ENCODE measurements at places on chromosomes 7 and 10.

DNA sequence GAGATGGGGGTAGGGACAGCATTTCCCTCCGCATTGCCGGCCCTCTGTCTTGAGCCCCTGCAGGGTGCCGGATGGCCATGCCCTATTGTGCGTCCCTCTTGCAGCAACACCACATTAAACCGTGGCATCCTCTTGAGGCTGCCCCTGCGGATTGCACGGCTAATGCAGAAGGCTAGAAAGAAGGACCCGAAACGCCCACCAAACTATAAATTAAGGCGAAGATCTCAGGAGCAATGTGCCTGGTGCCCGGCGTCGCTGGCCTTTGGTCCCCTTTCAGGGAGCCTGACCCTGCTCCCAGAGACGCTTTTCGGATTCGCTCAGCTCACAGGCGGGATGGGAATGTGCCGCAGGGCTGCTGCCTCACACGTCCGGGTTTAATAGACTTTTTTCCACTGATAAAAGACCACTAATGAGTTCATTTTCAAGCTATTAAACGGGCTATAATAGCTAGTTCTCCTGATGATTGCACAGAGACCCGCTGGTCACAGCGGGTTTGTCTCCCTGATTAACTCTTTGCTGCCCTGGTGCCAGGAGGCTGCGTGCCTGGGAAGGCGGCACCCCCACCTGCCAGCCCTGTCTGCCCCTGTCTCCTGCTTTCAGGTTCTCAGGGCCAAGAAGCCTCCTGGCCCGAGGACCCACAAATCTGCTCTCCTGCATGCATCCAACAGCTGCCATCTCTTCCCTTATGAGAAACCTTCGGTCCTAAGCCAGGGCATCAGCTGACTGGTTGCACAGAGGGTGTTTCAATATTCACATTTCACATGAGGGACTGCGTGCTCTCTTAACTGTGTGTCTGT lies 128.3 kb downstream of the ADARB2 start:
- no peak for DNase-seq

GRCh38 chr10:102676534-102677315 lies 32.4 kb downstream of the TRIM8 start:
- DNase-seq, result no peak

DNA sequence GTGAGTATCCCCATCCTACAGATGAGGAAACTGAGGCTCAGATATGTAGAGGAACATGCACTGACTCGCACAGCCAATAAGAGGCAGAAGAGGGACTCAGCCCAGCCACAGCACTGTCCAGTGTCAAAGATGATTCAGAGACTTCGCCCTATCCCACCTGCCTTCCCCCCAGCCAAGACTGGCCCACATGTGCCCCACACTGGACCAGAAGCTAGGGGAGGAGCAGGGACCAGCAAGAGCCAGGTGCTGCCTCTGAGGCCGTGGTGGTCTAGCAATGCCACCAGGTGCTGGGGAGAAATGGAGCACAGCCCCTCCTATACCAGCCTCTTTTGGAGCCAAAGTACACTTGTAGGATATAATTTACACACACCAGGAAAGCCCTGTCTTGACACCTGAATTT lies 22.3 kb downstream of the GRID1 start:
- no peak for DNase-seq

- DNase-seq, result no peak
These were observed 82.4 kb upstream of the NME8 start for GRCh38 chr7:37765872-37766525.

- no peak for DNase-seq
These were observed 93.5 kb upstream of the DDC start for GRCh38 chr7:50658696-50659095.

DNA sequence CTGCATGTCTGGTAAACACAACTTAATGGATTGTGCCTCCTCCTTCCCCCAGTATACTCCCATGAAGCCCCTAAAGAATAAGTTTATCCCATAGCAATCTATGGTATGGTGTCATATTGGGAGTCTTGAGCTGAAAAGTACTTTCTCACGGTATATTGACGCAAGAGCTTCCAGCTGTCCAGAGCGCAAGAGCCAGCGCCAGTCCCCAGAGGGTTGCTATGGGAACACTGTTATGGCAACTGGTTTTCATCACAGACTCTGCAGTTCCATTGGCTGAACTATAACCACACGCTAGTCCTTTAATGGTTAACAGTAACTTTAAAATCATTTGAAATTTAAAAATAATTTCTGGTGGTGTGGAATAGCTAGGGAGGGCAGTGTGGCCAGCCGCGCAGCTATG lies 46.9 kb downstream of the PRPF18 start:
- no peak for DNase-seq

- no peak for DNase-seq
These were observed 29.4 kb upstream of the GRB10 start for GRCh38 chr7:50812094-50812493.

GRCh38 chr10:100138921-100139496 lies 46.8 kb downstream of the ERLIN1 start:
- no peak for DNase-seq

DNA sequence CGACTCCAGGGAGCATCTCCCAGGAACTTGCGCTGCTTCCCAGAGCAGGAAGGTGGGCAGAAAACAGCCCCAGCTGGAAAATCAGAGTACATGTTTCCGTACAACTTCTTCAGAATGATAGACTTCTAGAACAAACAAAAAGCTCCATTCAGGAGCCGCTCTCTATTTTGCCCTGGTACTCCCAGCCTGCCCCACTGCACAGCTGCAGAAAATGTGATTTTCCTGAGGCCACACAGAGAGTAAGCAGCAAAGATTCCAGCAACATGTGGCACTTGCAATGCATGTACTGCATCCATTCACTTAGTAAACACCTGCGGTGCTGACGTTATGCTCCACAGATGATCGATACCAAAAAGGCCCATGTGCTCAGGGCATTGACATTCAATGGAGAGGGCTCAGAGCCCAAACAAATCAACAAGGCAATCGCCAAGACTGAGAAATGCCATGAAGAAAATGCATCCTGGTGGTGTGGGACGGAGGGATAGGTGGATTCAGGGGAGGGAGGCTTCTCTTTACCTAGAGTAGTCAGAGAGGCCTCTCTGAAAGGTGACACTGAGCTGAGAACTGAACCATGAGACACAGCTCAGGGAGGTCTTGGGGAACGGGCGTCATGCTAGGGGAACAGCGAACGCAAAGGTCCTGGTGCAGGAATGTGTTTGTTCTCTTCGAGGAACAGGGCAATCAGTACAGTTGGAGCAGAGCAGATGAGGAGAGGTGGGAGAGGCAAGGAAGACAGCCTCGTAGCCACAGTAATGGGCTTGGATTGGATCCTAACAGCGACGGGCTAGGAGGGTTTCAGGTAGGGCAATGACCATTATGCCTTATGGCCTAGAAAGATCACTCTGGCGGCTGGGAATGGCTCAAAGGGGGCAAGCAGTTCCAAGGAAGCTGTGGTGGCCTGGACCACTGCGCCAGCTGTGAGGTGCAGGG lies 35.3 kb upstream of the DUSP5 start:
- no peak for DNase-seq

GRCh38 chr7:74051629-74052410 lies 23.8 kb downstream of the ELN start:
- DNase-seq, result no peak

Measured in anterior cingulate cortex (tissue), 58 donors.